ENCODE measurements at places on chromosomes 16 and 17.

- DNase-seq: no peak
Measured at GRCh38 chr16:27452569-27453493, 50.9 kb downstream of the IL21R start.

DNA sequence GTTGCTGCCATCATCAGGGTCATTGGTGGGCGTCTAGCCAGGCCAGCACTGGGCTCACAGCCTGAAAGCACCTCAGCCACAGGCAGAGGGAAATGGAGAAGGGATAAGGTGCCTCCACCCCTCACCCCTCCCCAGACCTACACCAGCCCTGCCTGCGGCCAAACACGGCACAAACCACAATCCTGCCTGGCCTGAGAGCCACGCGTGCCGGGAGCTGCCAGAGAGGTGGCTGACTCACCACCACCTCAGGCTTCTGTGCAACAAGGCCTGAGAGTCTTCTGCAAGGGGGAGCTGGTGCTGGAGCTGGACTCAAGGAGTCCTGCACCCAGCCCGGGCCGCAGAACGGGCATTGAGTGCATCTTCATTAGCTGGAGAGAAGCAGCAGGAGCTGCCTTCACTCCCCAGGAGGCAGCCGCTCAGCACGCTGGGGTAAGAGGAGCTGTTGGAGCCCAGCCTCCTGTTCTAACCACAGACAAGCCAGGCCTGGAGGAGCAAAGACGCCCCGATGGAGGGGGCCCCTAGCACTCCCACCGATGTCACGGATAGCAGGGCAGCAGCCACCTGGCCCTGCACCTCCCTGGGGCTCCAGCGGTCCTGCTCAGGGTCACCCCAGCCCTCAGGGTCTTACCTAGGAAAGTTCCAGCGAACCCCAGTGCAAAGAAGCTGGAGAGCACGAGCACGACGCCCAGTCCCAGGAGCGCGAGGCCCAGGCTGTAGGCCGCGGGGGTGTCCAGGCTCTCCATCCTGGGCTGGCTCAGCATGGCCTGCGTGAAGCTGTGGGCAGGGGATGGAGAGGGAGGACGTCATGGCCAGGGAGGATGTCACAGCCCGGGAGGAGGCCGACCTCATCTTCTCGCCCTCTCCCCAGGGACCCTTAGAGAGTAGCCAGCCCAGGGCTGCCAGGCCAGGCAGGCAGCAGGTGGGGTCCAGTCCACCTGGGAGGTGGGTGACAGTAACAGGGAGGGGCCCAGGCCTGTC is 16.0 kb upstream of the RASD1 start:
- no peak for DNase-seq

DNA sequence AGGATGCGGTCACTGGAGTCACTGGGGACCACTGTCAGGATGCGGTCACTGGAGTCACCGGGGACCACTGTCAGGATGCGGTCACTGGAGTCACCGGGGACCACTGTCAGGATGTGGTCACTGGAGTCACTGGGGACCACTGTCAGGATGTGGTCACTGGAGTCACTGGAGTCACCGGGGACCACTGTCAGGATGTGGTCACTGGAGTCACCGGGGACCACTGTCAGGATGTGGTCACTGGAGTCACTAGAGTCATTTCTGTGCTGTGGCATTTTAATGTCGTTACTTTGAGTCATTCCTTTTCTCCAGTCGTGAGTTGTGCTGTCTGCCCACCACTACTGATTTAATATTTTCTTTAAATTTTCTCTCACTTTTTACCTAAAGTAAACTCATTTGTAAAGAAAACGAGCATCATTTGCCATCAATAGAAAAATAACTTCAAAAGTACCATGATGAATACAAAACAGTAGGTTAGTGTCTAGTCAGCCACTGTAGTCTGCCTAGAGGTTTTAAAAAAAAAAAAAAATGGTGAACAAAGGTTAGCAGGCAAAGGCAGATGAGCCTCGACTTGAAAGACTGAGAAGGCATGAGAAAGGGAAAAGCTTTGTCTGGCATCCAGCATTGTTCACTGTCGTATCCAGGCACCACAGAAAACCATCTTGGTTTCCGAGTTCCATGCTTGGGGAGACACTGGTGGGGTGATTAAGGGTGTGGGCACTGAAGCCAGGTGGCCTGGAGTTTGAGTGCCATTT is 346.6 kb downstream of the SNX29 start:
- DNase-seq: peak; percentile 52

DNA sequence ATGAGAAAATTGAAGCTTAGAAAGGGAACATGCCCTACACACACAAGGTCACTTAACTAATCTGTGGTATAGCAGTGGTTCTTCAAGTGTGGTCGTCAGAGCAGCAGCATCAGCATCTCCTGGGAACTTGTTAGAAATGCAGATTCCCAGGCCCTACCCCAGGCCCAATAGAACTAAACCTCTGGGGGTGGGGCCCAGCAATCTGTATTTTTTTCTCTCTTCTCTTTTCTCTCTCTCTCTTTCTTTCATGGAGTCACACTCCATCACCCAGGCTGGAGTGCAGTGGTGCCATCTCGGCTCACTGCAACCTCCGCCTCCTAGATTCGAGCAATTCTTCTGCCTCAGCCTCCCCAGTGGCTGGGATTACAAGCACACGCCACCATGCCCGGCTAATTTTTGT is 3.9 kb downstream of the NLE1 start:
- DNase-seq: no peak

GRCh38 chr17:10003705-10004104 is 98.6 kb upstream of the RCVRN start:
- DNase-seq: no peak

- no peak for DNase-seq
Measured at GRCh38 chr16:19354371-19354770, 63.3 kb upstream of the TMC5 start.

DNA sequence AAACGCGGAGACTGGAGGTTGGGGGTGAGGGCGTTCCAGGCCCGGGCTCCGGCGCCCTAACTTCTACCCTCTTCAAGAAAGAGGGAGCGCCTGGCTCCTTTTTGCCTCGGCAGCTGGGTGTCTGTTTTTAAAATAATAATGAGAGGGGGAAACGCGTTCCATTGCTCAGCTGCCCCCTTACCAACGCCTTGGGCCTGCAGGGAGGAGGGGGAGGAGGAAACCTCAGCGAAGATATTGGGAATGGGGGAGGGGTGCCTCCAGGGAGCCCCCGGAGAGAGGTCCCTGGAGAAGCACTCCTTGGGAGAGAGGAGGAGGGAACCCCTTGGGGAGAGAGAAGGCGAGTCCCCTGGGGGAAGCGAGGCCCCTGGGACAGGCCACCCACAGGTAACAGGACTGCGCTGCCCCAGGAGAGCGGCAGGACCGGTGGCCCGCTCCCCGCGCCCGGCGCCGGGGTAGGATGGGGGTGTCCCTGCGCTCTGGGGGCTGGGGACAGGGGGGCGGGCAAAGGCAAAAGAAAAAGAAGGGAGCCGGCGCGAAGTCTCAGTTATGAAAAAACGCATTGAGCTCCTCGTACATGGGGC is 2.7 kb downstream of the NEUROD2 start:
- no peak for DNase-seq

DNA sequence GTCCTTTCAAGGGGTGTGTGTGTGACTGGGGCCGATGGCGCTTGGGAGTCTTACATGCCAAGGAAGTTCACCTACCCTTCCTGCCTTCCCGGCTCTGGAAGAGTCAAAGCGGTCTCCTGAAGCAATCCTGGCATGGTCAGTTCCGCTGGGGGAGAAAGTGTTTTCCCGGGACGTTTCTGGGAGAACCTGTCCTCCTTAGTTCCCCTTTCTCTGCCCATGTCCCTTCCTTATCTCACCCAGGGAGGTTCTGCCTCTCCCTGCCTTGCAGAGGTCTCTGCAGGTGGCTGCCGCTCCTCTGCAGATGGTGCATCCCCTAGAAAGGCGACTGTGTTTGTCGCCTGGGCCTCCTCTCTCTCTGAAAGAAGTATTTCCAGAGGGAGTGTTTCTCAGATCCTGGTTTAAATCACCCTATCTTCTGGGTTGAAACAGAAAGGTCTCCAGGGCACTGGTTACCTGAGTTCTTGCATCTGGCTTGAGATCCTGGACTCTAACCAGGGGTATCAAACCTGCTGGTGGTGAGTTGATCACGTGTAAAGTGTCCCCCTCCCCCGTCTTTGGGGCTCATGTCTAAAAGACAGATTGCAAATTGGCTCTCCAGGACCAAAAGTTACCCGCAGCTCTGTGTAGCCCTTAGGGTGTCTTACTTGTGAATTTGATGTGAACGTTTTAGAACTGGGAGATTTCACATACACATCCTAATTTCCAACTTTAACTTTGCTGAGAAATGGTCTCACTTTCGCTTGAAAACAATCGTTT is 1.9 kb downstream of the PRKCB start:
- no peak for DNase-seq

DNA sequence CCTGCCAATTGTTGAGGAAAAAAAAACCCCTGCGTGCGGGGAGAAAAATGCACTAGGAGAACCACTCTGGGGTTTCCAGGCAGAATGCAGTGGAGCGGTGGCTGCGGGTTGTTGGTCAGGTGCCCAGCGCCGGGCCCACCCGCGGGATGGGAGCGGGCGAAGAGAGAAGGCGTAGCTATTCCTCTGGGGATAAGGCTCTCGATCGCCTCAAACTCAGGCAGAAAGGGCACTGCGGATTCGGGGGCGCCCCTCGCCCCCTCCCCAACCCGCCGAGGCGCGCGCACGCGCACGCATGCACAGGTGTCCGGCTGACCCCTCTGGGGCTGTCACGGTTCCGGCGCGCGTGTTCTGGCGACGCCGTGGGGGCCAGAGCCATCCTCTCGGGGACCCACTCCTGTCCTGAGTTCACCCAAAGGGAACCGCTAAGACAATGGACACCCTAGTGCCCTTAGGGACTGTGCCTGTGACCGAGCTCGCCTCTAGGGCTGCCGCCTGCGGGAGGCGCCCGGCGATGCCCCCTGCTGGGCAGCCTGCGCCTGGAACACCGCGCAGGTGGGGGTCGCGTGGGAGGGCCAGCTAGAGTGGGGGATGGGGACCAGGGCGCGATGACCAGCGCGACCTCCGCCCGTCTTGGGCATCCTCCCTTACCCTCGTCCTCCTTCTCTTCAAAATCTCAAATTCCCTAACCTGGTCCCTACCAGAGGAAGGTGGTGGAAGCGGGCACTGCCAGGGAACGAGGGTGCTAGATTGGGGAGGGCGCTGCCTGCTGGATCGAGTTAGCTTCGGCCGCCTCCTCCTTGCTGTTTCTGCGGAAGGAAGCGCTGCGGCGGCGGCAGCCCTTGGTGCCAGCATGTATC is 14.4 kb upstream of the CBX8 start:
- peak; percentile 45 for DNase-seq

- DNase-seq: no peak
Measured at GRCh38 chr17:57016764-57017116, 38.8 kb downstream of the SCPEP1 start.
